ENCODE measurements at places on chromosomes 2 and 18.
A peak's percentile ranks its signal among the peaks of the same experiment; 100 is the strongest.

DNA sequence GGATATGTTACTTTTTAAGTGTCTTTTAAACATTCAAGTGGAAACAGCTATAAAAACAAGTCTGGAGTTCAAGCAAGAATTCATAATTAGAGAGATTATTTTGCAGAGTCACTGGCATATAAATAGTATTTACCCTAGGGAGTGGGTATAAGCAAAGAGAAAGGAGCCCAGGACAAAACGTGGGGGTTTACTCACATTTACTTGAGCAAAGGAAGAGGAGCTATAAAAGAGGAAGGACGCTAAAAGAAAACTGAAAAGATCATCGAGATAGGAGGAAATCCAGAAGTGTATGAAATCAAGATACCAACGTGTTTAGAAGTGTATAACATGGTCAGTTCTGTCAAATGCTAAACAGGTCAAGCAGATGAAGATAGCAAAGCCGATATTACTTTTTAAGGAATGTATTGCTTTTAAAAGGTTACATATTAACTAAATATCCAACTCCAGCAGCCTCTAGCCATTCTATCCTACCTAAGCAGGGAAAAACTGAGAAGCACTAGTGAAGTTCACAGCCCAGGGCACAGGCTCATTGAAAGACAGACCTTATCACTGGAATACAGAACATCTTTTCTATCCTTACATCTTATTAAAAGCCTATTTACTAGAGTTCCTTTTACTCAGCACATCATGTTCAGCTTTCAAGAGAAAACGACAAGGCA, 8.6 kb downstream of the KANSL1L start:
- no peak for DNase-seq

DNA sequence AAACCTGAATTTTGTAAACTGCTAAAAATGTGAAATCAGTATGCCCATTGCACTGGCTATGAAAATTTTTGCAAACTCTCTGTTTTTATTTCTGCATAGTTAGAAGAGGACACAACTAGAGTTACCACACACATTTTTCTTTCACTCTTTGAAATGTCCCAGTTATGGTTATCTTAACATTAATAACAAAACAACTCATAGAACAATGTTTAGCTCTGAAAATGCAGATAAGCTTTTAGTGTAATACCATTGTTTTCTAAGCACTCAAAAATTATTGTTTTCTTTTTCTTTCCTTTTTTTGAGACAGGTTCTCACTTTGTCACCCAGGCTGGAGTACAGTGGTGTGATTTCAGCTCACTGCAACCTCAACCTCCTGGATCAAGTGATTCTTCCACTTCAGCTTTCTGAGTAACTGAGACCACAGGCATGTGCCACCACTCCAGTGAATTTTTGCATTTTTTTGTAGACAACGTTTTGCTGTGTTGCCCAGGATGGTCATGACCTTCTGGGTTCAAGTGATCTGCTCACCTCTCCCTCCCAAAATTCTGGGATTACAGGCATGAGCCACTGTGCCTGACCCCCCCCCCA, 1204.5 kb upstream of the ZEB2 start:
- DNase-seq = no peak

GRCh38 chr2:28583899-28584553, 88.2 kb downstream of the PLB1 start:
- peak; percentile 60 for DNase-seq

- no peak for DNase-seq
These were observed 121.9 kb upstream of the MSTN start for GRCh38 chr2:190184460-190184859.

DNA sequence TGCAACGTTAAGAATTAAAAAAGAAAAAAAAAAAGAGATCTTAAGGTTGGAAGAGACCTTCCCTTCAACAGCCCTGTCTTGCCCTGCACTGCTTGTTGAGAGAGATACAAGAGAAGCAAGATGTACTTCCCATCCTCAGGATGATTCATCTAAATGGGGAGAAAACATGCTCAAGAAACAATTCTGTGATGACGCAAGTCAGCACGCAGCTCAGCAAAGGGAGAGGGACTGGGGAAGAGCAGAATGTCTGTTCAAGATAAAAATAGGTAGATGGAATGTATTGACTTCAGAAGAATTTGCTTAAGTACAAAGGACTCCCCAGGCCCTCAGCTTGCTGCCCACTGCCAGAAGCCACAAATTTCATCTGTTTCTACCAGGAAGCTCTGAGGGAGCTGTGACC, 198.2 kb upstream of the SPRED2 start:
- peak; percentile 57 for DNase-seq

DNA sequence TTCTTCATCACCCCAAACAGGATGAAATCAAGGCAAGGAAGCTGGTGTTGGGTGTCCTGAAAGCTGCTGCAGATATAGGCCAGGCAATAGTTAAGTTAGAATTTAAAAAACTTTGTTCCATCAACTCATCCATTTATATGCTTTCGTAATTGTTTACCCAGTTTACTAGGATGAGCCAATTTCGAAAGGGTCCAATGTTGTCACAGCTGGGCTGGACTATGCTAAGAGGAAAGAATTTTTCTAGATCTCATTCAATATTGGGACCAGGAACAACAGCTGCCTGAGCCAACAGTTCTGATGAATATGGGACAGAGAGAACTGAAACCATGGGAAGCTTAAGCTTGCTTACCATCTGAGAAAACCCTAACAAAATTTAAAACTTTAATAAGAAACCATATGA, 21.6 kb upstream of the SP3 start:
- no peak for DNase-seq

GRCh38 chr2:8298783-8299182, 383.1 kb upstream of the ID2 start:
- DNase-seq = no peak

DNA sequence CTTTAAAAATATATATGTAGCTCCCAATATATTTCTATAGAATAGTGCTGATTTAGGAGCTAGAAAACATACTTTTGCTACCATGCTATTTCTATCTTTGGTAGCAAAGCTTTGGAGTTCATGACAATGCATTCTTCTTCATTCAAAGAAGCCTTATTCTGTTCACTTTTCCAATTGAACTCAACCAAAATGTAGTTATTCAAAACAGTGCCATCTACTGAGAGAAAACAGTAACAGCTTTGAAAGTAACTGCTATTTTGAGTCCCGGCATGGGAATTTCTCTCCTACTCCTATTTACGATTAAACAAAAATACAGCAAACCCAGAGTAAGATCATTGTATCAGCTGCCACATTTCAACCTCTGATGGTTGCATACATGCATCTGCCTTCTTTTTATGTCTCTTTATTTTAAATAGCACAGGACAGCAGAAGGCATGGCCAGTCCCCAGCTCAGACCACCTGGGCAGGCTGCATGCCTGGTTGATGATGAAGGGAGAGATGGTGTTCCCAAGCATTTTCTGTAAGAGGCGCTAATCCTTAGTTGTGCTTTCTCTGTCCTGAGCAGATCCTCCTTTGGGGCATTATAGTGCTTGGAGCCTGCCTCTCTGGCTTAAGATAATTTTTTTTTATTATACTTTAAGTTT, 69.7 kb upstream of the SULT1C3 start:
- no peak for DNase-seq

- DNase-seq = no peak
These were observed 101.3 kb upstream of the ITGB6 start for GRCh38 chr2:160301420-160301819.

DNA sequence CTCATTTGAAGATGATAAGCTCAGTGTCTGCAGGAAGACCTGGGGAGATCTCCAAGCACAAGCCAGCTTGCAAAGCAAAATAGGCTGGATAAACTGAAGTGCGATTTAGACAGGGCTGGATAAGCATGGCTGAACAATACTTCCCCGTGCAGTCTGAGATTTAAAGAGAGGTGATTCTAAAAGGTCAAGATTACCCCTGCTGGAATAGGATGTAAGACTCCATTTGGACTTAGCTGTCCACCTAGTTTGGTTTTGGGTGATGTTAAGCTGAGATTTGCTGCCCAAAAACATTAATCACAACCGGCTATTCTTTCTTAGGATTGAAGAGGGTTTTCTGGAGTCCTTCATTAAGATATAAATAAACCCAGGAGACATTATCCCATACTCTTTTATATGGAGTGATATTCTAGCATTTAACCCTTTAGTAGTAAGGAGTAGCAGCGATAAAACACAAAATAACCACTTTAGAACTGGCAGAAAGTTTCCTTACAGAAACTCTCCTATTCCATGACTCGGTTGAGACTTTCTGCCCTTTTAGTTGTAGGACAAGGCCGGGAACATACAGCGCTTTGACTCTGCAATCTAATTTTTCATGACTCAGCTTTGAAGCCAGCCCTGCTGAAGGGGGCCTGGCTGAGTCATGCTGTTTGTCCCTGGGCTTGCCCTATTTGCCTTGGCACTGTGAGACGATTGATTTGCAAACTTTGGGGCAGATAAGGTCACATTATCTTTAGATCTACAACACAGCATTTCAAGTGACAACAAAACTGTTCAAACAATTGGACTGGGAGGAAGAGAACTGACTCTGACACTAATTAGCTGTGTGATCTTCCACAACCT, 238.2 kb downstream of the GCA start:
- DNase-seq = no peak

GRCh38 chr18:371609-371982, 103.7 kb upstream of the THOC1 start:
- DNase-seq = no peak

GRCh38 chr2:38907242-38907641, 17.6 kb downstream of the ARHGEF33 start:
- no peak for DNase-seq

DNA sequence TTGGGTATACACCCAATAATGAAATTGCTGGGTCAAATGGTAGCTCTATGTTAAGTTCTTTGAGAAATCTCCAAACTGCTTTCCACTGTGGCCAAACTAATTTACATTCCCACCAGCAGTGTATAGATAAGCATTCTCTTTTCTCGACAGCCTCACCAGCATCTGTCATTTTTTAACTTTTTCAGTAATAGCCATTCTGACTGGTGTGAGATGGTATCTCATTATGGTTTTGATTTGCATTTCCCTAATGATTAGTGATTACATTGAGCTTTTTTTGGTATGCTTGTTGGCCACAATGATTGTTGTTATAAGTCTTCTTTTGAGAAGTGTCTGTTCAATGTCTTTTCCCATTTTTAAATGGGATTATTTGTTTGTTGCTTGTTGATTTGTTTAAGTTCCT, 50.4 kb upstream of the EPAS1 start:
- DNase-seq = no peak

GRCh38 chr2:9941996-9942390, 9.5 kb upstream of the GRHL1 start:
- DNase-seq = no peak

- DNase-seq = no peak
These were observed 66.1 kb upstream of the FZD5 start for GRCh38 chr2:207835805-207836204.

- DNase-seq = peak; percentile 80
These were observed 265.4 kb downstream of the TRIB2 start for GRCh38 chr2:12982149-12982584.

GRCh38 chr2:200702044-200702443, 109.7 kb upstream of the BZW1 start:
- no peak for DNase-seq

DNA sequence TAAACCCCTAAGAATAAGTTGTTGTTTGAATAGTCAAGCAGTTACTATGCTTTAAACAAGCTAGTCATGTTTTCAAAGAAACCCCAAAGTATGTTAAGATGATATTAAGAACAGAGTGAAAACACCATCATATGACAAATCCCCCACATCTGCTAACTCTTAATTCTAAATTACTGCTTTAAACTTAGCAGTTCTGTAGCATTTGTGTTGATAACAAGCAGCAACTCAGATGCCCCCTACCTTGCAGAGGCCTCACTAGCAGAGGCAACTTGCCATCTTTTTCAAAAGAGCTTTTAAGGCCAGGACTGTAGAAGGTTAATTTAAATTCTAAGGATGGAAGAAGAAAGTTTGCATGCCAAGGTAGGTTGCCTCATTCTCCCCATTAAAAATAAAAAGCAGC, 376.2 kb downstream of the SETBP1 start:
- peak; percentile 56 for DNase-seq

DNA sequence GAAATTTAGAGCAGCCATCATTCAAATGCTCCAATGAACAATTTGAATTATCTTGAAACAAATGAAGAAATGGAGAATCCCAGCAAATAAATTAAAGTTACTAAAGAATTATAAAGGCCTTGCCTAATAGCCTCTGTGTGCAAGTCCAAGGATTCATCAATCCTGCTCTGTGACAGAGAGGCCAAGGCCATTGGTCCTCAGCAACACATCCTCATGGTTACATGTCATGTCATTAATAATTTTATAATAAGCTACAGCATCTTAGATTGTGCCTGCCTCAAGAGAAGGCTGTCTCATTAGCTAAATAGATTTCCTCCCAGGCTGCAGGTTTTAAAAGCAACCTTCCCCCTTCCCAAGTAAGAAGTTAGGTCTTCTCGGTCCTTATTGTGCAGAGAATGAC, 611.6 kb downstream of the FBXO15 start:
- no peak for DNase-seq

DNA sequence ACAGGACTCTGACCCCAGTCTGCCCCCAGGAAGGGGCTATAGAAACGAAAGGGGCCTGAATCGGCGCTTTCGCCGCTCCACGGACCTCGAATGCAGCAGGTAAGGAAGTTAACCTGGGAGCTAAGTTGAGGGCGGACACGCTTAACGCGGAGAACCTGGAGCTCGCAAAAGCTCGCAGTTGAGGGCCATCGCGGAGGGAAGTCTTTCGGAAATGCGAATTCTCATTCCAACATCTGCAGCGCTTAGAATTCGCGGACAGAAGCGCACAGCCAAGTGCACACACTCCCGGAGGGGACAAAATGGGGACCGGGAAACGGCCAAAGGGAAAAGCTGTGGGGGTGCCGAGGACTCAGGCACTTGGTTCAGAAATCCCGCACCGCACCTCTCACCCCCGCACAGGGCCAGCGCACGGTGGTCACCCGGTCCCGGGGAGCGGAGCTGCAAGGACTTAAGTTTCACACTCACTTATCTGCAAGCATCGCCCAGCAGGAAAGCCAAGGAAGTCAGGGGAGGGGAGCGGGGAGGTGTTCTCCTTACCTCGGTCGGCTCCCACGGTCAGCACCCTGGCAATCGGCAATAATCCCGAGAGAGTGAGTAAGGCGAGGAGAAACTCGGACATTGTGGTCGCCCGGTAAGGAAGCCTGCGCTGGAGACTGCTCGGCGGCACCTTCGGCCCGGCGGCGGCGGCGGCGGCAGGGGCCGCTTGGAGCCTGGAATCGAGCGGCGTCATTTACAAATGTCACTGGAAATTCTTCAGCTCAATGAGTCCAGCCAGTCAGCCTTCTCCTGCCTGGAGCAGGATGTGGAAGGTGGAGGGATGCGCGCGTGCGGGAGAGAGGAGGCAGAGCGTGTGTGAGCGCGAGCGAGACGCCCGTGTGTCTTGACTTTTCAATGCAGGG, 456 bp downstream of the LRP1B start:
- DNase-seq = peak; percentile 16

DNA sequence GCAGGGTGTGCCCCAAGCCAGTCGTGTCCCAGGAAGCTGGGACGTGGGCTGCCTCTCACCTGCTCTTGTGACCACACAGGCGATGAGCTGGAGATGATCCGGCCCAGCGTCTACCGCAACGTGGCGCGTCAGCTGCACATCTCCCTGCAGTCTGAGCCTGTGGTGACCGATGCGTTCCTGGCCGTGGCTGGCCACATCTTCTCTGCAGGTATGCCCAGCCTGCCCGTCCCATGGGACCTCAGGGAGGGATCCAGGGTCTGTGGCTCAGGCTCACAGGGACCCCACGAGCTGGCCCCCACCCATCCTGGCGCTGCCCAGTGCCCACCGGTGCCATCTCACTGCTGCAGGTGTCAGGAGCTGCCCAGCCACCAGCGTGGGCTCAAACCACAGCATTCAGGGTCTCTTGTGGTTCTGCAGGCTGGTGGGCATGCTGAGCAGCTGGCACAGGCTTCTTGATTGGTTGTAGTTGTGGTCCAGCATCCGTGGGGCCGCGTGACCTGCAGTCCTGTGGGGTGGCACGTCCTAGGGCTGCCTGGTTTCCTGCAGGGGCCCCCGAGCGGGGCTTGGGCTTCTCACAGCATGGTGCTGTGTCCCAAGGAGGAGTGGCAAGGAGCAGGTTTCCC, 3.8 kb downstream of the BOK start:
- DNase-seq = no peak

Data from fibroblast of skin of left biceps (primary cell).